Purkinje cell (primary cell): ENCODE measurements at places on chromosomes 5 and 9. TPM values are rescaled to one million over a fixed set of nuclear protein-coding genes. Genes with fewer than 3 reads are reported as not detected.

The ICE1 gene
- 6.4 and 8.4 TPM in 2 replicates for polyA plus RNA-seq

The SLCO6A1 gene
- not detected in 2 replicates for polyA plus RNA-seq

The TSSK1B gene
- not detected in 2 replicates for polyA plus RNA-seq

The RMRP gene
- polyA plus RNA-seq, result not detected in 2 replicates

The CXCL14 gene
- polyA plus RNA-seq, result 0.27 and 0.39 TPM in 2 replicates

The KCNT1 gene
- 0.07 and 0.82 TPM in 2 replicates for polyA plus RNA-seq

The NFIB gene
- polyA plus RNA-seq, result 16.4 and 24.5 TPM in 2 replicates

The SPARC gene
- polyA plus RNA-seq, result 35.7 and 37.1 TPM in 2 replicates

The ANKRD18B gene
- polyA plus RNA-seq, result 4.1 and 7.4 TPM in 2 replicates

The FAT2 gene
- polyA plus RNA-seq, result 0.52 and 0.83 TPM in 2 replicates

The PAIP2 gene
- 193 and 219 TPM in 2 replicates for polyA plus RNA-seq

The SLC1A1 gene
- 5.2 and 10.8 TPM in 2 replicates for polyA plus RNA-seq

The CENPK gene
- 20.2 and 25.0 TPM in 2 replicates for polyA plus RNA-seq

The GABRA1 gene
- 1,009 and 1,123 TPM in 2 replicates for polyA plus RNA-seq

The NELFB gene
- polyA plus RNA-seq, result 0.38 and 1.0 TPM in 2 replicates

The KIF4B gene
- 0.10 and 0.85 TPM in 2 replicates for polyA plus RNA-seq

The TXNDC8 gene
- not detected in 2 replicates for polyA plus RNA-seq

The CCNO gene
- 1.1 and 3.0 TPM in 2 replicates for polyA plus RNA-seq

The TMEM171 gene
- 3.5 TPM in 1 of 2 replicates, not detected in the other for polyA plus RNA-seq

The TMOD1 gene
- 8.3 and 15.1 TPM in 2 replicates for polyA plus RNA-seq
